ENCODE measurements at places on chromosomes 3 and 15.

DNA sequence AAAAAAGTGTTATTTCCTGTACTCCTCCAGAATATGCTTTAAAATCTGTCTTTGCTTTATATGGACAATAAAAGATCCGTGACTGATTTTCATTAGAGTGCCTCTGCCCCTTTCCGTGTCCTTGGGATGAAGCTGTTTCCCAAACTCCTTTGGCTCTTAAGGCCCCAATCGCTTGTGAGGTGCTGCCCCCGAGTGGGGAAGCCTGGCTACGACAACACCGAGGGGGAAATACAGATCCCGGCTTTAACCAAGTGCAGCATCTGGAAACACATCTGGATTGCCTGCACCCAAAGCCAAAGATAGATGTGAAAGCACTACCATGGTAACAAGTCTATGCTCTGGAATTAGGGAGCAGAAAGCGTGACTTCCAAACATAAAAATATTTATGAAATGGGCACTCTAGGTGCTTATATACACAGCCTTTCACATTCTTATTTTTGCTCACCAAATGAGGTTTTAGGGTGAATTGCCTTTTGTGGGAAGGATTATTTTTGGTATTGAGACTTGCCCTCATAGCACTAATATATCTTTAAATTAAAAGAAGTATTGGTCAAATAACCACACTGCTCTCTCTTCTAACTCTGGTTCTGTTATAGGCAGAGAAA, 40.6 kb upstream of the ADCY5 start:
- peak; percentile 4 for DNase-seq

DNA sequence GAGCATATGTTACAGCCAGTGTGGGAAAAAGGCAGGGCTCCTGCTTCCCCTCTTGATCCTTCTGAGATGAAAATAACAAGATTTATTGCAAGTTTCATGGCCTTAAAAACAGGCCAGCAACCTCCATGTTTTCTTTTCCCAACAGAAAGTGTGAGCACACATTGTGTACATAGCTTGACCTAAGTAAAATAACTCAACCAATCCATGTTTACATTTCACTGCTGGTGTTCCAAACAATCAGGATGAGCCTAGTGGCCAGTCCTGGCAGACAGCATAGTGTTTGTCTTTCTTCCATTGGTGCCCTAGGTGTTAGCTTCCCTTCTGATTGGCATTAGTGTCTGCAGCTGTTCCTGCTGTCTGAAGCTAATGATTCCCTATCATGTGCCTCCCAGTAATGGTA, 847.7 kb downstream of the EPHA3 start:
- no peak for DNase-seq

- peak; percentile 59 for DNase-seq
These were observed 38.3 kb upstream of the ARHGEF3 start for GRCh38 chr3:56839784-56840715.

- DNase-seq: no peak
These were observed 42.2 kb downstream of the FOXP1 start for GRCh38 chr3:71541313-71541712.

- DNase-seq: no peak
These were observed 13.9 kb downstream of the STAC start for GRCh38 chr3:36394176-36394575.

DNA sequence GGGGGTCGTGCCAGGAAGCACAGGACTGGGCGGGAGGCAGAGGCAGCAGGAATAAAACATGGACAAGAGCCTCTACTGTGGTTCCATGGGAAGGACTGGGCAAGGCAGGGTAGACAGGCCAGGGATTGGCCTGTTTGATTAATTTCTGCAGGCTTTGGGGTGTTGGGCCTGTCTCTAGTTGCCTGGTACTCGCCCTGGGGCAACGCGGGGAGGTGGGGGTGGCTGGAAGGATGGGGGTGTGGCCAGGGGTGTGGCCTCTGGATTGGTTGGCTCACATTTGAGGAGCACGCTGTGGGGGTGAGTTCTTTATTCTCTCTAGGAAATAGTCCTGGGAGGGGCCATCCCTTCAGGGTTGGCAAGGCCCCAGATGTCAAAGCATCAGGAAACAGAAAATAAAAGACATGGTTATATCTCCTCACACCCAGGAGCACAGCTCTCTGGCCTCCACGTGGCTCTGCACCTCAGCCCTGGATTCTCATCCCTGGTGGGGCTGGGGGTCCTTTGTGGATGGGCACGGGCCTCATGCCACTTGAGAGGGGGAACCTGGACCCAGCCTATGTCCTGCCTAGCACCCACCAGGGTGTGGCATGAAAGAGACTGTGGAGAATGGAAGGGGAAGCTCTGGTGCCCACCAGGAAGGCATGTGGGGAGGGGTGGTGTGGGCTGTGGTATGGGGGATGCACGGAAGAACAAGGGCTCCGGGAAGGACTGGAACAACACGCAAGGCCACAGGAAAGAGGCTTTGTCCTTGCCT, 223.0 kb upstream of the LYSMD4 start:
- DNase-seq: no peak

DNA sequence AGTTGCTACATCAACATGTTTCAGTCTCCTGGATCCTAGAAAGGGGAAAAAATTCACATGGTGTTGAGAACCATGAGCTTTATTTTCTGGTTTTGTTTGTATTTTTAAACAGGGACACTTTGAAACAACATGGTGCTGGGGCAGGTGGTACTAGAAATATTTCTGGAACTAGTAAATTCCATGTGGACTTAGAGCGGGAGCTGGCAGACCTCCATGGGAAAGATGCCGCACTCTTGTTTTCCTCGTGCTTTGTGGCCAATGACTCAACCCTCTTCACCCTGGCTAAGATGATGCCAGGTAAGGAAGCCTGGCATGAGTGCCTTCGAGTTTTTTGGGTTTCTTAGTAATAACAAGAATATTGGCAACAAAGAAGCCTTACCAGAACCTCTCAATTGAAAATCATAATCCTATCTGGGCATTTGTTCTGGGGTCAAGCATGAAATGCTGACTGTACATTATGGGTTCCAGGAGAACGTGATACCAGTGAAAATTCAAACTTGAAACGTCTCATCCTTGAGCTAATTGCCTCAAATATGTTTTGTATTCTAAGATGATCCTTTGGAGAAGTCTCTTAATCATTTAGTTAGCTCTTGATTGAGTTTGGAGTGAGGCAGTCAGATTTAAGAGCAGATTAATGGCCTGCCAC, 7.9 kb downstream of the ALAS1 start:
- no peak for DNase-seq

DNA sequence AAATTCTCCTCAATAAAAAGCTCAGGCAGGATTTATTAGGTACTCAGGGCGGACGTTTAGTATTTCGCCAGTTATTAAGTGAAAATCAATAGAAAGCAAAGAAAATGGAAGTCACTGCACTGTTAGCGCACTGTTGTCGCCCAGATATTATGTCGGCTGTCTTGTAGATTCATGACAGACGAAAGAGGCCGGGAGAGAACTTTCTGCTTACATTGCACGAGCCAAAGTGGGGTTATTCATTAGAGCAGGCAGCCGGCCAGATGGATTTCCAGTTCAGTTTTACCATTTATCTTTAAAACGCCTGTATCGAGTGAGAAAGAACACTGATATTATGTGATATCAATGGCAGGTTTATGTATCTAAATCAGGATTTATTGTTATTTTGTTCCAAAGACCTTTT, 866.0 kb upstream of the NR2F2 start:
- DNase-seq: no peak

Data from non-pigmented ciliary epithelial cell (primary cell).